A673 (cell line): ENCODE measurements at places on chromosomes 7 and 10. TPM values are rescaled to one million over a fixed set of nuclear protein-coding genes. Genes with fewer than 3 reads are reported as not detected.

- no peak for DNase-seq
- H3K36me3 ChIP-seq: no peaks in the 10 kb centered on the region
- no peaks in the 10 kb centered on the region for H3K27me3 ChIP-seq
- H3K4me3 ChIP-seq: no peak overlapping the region
- H3K27ac ChIP-seq: no peak overlapping the region
- peaks cover 8% of the 10 kb centered on the region for H3K4me1 ChIP-seq
Measured at GRCh38 chr10:86410542-86411124, 44.0 kb upstream of the GRID1 start.

DNA sequence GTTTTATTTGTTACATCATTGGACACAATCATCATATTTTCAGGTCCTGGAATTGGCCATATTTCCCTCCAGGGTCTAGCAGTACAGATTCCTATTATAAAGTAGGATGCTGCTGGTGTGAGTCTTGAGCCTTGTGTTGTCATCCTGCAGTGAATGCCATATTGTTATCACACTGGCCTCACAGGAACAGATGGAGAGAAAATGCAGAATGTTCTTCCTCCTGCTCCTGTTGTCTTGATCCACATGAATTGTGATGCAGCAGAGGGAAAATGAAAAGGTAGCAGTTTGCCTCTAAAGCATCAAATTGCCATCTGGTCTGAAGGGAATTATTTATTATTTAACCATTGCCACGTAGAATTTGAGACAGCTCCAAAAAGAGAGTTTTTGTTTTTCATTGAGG, 248.6 kb downstream of the GPAM start:
- no peaks in the 10 kb centered on the region for H3K4me1 ChIP-seq
- no peak for DNase-seq
- H3K27ac ChIP-seq: no peak overlapping the region
- no peak overlapping the region for H3K4me3 ChIP-seq

DNA sequence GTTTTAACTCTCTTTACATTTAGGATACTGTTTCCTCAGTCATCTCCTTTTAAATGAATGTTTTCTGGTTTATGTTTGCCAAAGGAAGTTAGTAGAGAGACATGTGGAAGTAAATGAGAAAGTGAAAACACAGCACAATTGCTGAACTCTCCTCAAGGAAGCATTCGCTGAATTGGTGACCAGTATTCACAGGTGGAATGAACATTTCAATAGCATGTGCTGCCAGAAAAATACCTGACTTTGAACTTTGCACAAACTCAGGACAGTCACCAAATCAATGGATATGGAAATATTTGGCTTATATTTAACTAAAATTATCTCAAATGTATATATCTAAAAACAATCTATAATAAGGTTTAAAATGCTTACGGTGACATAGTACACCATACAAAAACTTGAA, 28.5 kb downstream of the TSPAN12 start:
- DNase-seq: no peak
- no peak overlapping the region for H3K27ac ChIP-seq

DNA sequence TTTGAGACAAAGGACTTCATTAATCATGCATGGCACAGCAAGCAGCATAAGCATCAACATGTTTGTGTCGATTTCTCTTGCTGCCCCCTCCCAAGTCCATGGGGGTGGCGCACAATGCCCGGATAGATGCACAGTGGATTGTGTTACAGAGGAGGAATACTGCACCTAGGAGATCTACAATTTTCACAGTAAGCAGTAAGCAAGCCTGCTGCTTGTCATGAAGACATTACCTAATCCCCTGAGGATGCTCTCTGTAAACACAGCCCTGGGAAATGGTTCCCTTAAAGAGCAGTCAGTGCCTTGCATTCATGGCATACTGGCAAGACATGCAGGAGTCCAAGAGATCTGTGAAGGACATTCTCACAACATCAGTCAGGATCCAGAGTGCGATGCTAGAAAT, 137.7 kb downstream of the ETV1 start:
- peak; percentile 76 for DNase-seq
- H3K27ac ChIP-seq: peak overlapping the region; percentile 93
- no peaks in the 10 kb centered on the region for H3K36me3 ChIP-seq
- H3K4me1 ChIP-seq: peaks cover 46% of the 10 kb centered on the region

- H3K36me3 ChIP-seq: peaks cover 40% of the 10 kb centered on the region
- H3K27me3 ChIP-seq: no peaks in the 10 kb centered on the region
- no peak overlapping the region for H3K27ac ChIP-seq
- DNase-seq: no peak
- no peak overlapping the region for H3K4me3 ChIP-seq
- peaks cover 11% of the 10 kb centered on the region for H3K4me1 ChIP-seq
Measured at GRCh38 chr10:5892007-5892406, 2.0 kb downstream of the FBH1 start.

PLEKHS1 gene
- 0.09 TPM in 1 of 2 replicates, not detected in the other for total RNA-seq
